ENCODE measurements at places on chromosomes 7 and 10. TPM values are rescaled to one million over a fixed set of nuclear protein-coding genes. Genes with fewer than 3 reads are reported as not detected.

GRCh38 chr7:130345136-130345535, 520 bp downstream of the CPA5 start:
- H3K36me3 ChIP-seq = no peaks in the 10 kb centered on the region
- H3K27ac ChIP-seq = peak overlapping the region; percentile 96
- peak; percentile 92 for DNase-seq
- no peak overlapping the region for H3K4me3 ChIP-seq
- H3K4me1 ChIP-seq = peaks cover 39% of the 10 kb centered on the region
- no peaks in the 10 kb centered on the region for H3K27me3 ChIP-seq

DNA sequence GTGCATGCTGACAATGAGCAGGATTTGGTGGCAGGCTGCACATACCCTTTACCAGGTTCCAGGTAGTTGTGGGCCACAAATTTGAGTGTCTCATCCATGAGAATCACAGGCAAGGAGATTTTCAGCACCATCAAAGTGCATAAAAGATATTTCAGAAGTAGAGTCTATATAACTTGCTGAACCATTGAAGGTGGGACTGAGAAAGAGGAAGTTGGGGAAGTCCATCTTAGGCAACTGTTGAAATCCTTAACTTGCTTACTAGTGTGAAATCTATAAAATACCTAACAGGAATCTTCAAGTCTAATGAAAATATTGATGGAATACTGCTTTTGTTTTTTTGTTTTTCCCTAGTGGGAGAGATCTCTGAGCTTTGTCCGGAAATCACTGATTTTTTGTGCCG, 325.1 kb upstream of the PLXDC2 start:
- no peaks in the 10 kb centered on the region for H3K27me3 ChIP-seq
- no peak overlapping the region for H3K27ac ChIP-seq
- no peak for DNase-seq
- H3K4me3 ChIP-seq = no peak overlapping the region

REEP3 gene
- 18.4 TPM for total RNA-seq

DNA sequence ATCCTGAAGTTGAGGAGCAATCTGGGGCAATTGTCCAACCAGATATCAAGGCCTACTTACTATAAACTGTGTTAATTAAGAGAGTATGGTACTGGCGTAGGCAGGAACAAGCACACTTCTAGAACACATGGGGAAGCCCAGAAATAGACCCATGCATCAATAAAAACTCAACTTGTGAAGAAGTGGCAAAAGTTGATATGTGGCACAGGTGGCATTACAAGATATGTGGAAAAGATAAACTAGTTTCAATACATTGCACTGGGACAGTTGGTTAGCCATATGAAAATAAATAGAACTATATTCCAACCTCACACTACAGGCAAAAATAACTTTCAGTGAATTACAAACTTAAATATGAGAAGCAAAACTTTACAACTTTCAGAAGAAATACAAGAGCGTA, 828.7 kb upstream of the LRRN3 start:
- no peaks in the 10 kb centered on the region for H3K36me3 ChIP-seq
- H3K4me3 ChIP-seq = no peak overlapping the region
- H3K27ac ChIP-seq = no peak overlapping the region
- no peaks in the 10 kb centered on the region for H3K4me1 ChIP-seq

GRCh38 chr7:155377838-155378579, 79.9 kb upstream of the EN2 start:
- peak; percentile 68 for DNase-seq
- H3K4me1 ChIP-seq = peaks cover 40% of the 10 kb centered on the region
- H3K27me3 ChIP-seq = peaks cover 92% of the 10 kb centered on the region
- no peak overlapping the region for H3K4me3 ChIP-seq

- no peak overlapping the region for H3K27ac ChIP-seq
- H3K36me3 ChIP-seq = peaks cover 9% of the 10 kb centered on the region
- no peaks in the 10 kb centered on the region for H3K4me1 ChIP-seq
- no peaks in the 10 kb centered on the region for H3K27me3 ChIP-seq
- no peak for DNase-seq
- H3K4me3 ChIP-seq = no peak overlapping the region
Observed at GRCh38 chr7:93337052-93337451, 104.9 kb downstream of the VPS50 start.

MYO3A gene
- total RNA-seq = 0.84 TPM

ZNF438 gene
- 14.5 TPM for total RNA-seq

DNA sequence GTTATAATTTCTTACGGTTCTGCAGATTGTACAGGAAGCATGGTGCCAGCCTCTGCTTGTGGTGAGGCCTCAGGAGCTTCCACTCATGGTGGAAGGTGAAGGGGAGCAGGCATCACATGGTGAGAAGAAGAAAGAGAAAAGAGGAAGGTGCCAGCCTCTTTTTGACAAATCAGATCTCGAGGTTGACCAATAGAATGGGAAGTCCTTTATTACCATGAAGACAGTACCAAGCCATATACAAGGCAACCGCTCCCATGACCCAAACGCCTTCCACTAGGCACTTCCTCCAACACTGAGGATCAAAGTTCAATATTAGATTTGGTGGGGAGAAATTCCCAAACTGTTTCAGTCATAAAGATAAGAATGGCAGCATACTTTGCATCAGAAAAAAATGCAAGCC, 502.8 kb downstream of the GLRX3 start:
- H3K27ac ChIP-seq = no peak overlapping the region
- no peaks in the 10 kb centered on the region for H3K36me3 ChIP-seq
- H3K4me1 ChIP-seq = no peaks in the 10 kb centered on the region
- H3K4me3 ChIP-seq = no peak overlapping the region
- DNase-seq = no peak

DNA sequence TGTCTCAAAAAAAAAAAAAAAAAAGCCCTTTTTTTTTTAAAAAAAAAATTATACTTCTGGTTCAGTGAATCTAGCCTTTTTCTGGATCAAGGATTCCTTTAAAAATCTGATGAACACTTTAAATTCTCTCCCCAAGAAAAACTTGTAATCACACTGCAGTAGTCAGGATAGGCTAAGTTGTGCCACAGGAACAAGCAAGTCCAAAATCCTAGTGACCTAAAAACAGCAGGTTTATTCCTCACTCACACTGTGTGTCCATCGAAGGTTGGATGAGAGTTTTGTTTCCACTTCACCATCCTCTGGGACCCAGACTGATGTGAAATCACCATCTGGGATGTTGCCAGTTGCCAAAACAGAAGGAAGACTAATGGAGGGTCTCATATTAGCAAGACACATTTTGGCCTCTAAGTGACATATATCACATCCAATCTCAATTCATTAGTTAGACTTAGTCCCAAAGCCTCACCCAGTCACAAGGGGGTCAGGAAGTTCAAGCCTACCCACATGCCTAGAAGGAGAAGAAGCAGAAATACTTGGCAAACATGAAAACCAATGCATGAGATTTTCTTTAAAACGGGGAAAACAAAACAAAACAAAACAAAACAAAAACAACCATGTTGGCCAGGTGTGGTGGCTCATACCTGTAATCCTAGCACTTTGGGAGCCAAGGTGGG, 32.7 kb downstream of the CYP17A1 start:
- H3K4me3 ChIP-seq = no peak overlapping the region
- H3K36me3 ChIP-seq = peaks cover 27% of the 10 kb centered on the region
- peaks cover 30% of the 10 kb centered on the region for H3K4me1 ChIP-seq
- no peaks in the 10 kb centered on the region for H3K27me3 ChIP-seq
- no peak overlapping the region for H3K27ac ChIP-seq
- DNase-seq = no peak

DNA sequence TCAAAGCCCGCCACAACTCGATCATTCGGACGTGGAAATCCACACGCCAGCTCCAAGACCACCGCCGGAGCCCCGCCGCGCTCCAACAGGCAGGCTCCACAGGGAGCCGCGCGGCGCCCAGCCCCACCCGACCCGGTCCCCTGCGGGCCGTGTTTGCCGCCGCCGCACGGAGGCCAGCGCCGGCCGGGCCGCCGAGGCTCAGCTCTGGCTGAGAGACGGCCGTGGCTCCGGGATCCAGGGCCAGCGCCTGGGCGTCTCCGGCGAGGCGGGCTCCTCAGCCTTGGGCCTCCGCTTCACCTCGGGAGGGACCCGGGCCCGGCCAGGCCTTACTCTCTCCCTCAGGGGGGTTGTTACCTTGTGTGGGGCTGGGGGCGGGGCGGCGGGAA, 333 bp downstream of the SMNDC1 start:
- peak overlapping the region; percentile 72 for H3K4me3 ChIP-seq
- H3K4me1 ChIP-seq = peaks cover 7% of the 10 kb centered on the region
- DNase-seq = no peak
- H3K27ac ChIP-seq = peak overlapping the region; percentile 87
